ENCODE measurements at places on chromosomes 12 and 14. TPM values are rescaled to one million over a fixed set of nuclear protein-coding genes. Genes with fewer than 3 reads are reported as not detected.

Gene TAS2R7
- total RNA-seq: 0.42 TPM

Gene TMTC2
- 0.61 TPM for total RNA-seq

Gene VDR
- 0.42 TPM for total RNA-seq

- DNase-seq: no peak
These were observed 392.7 kb downstream of the GALC start for GRCh38 chr14:87600240-87600639.

GRCh38 chr12:120125792-120126634 lies 9.5 kb upstream of the RAB35 start:
- DNase-seq: no peak

DNA sequence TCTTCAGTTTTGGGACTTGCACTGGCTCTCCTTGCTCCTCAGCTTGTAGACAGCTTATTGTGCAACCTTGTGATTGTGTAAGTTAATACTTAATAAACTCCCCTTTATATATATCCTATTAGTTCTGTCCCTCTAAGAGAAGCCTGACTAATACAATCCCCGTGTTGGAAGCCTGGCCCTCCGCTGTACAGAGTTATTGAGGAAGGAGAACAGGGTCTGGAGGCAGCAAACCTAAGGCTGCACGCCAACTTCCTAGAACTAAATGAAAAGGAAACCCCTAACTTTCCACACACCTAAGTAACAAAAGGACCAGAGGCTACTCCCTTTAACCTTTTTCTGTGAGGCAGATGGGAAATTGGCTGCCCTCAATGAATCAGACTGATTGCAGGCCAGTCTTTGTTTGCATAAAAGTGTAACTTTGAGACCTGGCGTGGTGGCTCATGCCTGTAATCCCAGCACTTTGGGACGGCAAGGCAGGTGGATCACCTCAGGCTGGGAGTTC lies 42.6 kb upstream of the LIMA1 start:
- no peak for DNase-seq

DNA sequence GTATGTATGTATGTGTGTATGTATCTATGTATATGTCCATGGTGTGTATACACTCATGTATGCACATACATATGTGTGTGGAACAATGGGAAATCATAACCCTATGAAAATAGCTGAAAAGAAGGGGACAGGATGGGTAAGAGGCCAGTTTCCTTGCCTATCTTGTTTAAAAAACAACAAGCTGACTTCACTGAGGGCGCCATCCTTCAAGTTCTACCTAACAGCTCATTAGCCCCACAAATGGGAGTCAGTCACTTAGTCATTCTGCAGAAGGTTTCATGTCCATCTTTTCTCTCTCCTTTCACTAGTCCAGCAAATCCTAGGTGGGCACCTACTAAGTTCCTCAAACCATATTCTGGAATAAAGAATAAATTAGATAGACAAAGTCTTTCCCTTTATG lies 14.7 kb downstream of the STON2 start:
- no peak for DNase-seq

Gene BICDL1
- total RNA-seq: 0.65 TPM

DNA sequence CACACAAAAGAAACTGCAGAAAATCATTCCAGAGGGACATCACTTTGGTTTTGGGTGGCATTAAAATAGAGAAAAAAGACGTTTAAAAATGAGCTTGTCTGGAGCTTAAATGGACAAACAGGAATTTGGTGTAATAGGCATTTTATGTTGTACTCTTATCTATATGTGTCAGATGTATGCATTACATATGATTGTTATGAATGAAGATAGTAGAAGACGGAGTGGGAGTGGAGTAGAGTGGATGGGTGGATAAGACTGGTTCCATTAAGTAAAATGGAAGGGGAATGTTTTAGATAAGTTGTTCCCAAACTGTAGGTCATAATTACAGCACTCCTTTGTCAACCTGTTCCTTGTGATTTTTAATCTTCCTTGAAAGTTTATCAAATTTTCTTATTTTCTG lies 1.9 kb downstream of the CCDC91 start:
- no peak for DNase-seq

Gene TGFB3
- 5.8 TPM for total RNA-seq

Gene DHRS2
- 0.56 TPM for total RNA-seq

Gene NTN4
- 3.2 TPM for total RNA-seq

- no peak for DNase-seq
These were observed 70.7 kb downstream of the ZFP36L1 start for GRCh38 chr14:68722186-68722585.

GRCh38 chr12:97597031-97597751 lies 134.6 kb downstream of the RMST start:
- DNase-seq: no peak

DNA sequence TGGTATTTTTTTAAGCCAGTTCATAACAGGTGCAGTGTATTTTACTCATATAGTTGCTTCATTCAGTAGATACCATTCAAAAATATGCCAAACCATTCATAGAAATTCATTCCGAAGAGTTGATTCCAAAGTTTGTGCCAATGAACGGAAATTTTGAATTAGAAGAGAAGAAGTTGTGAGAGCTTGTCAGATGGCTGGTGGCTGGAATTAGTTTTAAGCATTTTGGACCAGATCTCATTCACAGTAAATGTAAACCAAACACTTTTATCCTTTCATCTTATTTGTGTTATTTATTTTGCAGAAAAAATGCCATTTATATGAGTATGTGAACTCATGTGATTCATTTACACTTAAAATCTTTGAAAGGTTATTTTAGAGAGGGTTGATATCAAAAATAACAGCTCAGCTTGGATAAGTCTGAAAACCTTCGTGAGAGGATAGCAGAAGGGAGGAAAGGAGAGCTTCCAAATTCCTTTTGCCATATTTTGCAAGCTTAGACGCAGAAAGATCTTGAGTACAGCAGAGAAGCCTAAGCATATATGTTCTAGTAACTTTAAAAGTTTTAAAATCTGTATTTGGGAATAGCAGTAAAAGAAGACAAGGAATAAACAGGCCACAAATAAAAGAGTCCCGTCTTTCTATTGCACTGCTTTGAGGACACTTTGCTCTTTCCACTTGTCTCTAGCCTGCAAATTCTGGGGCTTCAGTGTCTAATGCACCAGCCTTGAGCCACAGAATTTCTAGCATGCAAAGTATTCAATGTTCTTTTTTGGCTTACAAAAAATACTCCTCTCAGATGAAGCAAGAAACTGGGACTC lies 253.6 kb upstream of the FLRT2 start:
- no peak for DNase-seq

- DNase-seq: no peak
These were observed 117.5 kb downstream of the VRK1 start for GRCh38 chr14:96914571-96915128.

Gene GNS
- total RNA-seq: 78.6 TPM

GRCh38 chr14:91058042-91058581 lies 2.3 kb downstream of the RPS6KA5 start:
- no peak for DNase-seq

Gene SLC25A21
- 0.17 TPM for total RNA-seq

DNA sequence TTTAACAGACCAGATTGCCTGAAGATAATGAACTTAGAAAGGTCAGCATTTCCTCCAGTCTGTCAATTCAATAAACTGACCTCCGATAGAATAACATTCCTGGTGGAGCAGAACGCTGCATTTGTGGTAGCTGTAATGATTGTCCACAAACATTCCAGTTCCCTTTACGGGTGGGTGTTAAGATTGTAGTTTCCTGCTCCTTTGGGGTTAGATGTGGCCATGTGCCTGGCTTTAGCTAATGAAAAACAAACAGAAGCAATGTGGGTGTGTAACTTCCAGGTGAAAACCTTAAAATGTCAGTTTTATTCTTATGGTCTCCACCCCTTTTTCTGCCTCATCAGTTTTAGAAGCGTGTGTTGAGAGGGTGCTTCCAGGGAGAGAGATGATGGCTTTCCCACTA lies 217.3 kb upstream of the CRY1 start:
- DNase-seq: no peak

Gene FAM90A1
- not detected for total RNA-seq

DNA sequence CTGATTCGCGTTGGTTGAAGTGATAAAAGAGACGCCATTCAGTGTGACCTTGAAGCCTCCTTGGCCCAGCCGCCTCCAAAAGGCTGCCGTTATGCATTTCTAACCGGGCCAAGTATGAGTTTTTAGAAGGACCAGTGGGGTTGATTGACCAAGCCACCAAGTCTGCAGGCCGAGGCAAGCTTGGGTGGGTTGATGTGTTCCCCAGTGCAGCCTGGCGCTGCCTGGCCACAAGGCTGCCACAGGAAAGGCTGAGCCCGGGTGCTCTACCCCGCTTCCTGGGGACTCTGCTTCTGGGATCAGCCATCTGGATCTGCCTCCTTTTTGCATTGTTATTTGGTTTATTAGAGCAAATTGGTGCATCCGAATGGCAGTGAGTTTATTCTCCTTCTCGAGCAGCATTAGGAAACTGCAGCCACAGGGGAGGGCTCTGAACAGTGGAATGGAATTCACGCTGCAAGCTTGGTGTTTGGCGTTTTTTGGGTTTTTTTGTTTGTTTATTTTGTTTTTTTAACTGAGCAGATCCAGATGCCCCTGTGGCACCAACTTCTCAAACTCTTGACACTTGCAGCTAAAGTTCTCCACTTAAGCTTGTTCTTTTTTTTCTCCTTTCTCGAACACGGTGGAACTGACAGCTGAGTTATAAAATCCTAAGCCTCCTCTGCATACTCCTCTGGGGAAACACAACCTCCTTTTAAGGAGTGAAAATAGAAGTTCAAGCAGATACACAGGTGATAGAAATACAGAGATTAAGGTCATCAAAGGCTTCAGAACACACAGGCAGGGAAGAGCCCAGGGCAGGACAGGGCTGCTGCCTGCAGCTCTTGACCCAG lies 145.4 kb upstream of the FKBP4 start:
- no peak for DNase-seq

DNA sequence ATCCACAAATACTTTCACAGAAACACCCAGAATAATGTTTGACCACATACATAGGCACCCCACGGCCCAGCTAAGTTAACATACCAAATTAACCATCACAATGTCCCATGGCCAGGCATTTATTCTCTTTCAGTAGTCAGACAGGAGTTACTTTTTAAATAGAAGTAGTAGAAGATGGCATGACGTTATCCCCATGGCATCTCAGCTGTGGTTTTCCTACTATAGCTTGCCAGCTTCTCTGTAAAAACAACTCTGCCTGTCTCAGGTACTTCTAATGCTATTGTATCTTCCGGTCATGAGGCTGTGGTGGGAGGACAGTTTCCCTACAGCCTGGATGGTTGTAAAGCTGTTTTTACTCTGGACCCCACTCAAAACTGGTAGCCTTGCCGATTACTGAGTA lies 19.3 kb downstream of the CTSG start:
- no peak for DNase-seq

DNA sequence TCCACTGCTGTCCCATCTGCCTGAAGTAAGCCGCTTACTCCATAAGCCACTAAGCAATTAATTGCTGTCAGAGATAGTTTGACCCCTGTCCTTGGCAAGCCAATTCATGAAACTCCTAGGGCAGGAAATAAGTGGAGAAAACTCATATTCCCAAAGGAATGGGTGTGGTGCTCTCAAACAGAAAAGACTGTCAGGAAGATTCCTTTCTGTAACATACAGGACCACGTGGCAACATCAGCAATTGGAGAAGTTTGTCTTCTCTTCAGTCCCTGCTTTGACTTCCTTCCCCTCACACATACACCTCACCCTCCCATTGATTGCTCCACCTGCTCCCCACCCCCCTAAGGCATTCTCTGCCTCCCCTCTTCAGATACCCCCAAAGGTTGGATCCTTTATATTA lies 36.2 kb upstream of the MDM1 start:
- DNase-seq: no peak

- DNase-seq: no peak
These were observed 15.3 kb upstream of the NTF3 start for GRCh38 chr12:5416571-5416970.

DNA sequence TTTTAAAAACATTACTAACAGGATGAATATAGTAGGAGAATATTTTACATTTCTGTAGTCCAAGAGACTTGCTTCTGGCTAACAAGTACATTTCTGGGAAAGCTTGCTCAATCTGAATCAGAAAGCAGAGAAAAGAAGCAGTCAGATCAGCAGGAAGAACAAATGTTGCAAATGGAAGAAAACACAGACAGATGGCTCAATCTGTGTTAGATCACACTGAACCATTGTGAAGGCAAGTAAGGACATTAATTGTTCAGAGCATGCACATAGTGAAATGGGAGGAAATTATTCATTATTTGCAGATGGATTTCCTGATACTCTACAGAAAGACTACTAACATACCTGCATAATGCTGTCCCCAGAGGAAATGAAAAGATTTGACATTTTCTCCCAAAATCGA lies 65.2 kb upstream of the CNOT2 start:
- DNase-seq: no peak

Data from liver (tissue), 10 donors.